Activated naive CD8-positive, alpha-beta T cell treated with anti-CD3 and anti-CD28 coated beads, Interleukin-2, amount 50 U/mL, for 16 hours (primary cell): ENCODE measurements at places on chromosomes 11 and 22.
A peak's percentile ranks its signal among the peaks of the same experiment; 100 is the strongest.

- no peak for DNase-seq
These were observed 13.3 kb upstream of the TP53I11 start for GRCh38 chr11:44963948-44964347.

GRCh38 chr11:120136356-120136755 is 1.6 kb downstream of the TRIM29 start:
- DNase-seq = no peak

GRCh38 chr11:23013509-23013908 is 153.2 kb upstream of the CCDC179 start:
- DNase-seq = no peak

- no peak for DNase-seq
These were observed 68.5 kb upstream of the OPCML start for GRCh38 chr11:133600786-133601185.

DNA sequence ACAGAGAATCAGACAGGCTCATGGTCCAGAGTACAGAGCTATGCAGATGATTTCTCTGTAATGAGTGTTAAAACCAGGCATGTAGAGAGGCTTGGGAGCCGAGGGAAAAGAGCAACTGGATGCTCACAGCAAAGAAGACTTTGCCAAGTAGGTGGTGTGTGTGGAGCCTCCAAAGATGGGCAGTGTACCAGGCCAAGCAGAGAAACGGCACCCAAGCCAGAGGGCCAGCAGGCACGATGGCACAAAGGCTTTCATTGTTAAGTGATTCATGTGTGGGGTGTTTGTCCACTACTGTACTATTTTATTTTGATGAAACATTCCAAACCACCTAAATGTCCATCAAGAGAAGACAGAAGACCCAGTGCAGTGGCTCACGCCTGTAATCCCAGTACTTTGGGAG is 11.1 kb downstream of the RANGAP1 start:
- no peak for DNase-seq

- DNase-seq = no peak
These were observed 32.6 kb downstream of the IGLL5 start for GRCh38 chr22:22920104-22920654.

DNA sequence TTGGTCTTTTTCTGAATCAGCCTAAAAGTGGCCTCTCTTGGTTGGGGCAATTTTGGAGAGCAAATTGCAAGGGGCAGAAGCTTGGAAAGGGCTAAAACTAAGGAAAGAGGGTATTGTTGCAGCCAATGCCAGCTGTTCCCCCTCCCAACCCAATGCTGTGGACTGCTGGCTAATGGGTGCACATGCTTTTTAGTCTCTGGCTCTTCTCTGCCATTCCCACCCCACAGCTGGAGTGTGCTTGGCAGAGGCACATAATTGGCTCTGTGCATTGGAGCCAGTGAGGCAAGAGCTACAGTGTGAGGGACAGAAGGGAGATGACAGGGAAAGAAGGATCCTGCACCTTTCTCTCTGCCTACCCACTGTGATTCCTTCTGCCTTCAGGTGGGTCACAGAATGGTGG is 140.0 kb downstream of the NECTIN1 start:
- DNase-seq = no peak

GRCh38 chr11:24496736-24497725 is at the start of gene LUZP2:
TSS of gene LUZP2 (plus strand) at chr11:24497053.
- no peak for DNase-seq

DNA sequence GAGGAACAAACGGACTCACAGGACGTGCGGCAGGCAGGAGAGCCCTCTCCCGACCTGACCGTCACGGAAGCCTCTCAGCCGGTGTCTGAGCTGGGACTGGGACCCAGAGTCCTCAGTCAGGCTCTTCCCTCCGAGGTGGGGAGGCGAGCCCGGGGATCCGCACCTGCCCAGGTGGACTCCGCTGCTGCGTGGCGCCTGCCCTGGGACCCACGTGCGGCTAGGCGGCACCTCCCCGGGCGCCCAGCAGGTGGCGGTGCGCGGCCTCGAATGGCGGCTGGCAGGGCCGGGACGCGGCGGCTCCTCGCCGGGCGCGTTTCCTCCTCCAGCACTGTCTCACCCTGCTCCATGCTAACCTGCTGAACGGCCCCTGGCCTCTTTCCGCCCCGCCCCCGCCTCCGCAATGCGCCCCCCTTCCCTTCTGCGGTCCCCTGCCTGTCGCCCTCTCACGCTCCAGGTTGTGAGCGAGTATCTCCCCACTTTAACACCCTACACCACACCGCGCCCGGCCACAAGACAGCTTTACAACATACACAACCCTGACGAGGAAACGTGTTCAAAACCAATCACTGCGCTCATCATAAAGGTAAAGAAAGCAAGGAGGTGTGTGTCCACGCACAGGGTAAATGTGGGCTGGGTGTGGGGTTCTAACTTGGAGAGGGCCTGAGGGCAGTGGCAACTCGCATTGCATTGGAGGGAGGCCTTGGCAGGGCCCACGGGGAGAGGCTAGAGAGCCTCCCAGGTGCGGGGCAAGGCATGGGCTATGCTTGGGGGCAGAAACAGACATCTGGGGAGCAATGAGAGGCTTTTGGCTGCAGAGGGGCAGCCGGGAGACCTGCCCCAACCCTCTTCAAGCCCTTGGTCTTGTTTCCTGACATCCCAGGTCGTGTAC is 25.9 kb upstream of the ATXN10 start:
- DNase-seq = peak; percentile 58

GRCh38 chr11:130638033-130638432 is 189.6 kb downstream of the ADAMTS15 start:
- no peak for DNase-seq

- no peak for DNase-seq
These were observed 98.8 kb downstream of the MPPED2 start for GRCh38 chr11:30487200-30487898.

DNA sequence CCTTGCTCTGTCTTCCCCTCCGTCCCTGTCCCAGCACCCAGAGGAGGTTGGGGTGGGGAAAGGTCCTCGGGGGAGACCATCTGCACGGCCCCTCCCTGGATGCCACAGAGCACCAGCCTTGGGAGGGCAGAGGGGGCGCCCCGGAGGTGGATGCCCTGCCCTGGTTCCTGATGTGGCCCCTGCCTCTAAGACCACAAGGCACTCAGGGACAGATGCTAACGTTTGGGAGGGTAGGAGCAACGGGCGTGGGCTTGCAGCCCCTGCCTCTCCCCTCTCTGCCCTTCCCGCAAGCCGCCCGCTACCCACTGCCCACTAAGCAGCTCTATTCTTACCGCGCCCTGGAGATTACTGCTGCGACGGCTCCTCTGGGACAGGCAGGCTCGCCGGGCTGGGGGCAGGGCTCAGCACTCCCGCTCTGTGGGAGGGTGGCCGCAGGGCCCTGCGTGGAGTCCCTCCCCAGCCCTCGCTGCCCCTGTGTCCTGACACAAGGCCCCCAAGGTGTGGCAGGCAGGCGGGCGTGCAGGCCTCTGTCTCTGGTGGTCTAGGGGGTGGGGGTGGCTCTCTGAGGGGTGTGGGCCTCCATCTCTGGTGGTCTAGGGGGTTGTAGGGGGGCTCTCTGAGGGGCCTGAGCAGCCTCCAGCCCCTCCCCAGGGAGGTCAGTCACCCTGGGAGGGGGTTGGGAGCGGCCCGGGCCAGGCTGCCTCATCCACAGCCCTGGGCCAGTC is 14.9 kb downstream of the BRSK2 start:
- DNase-seq = no peak

DNA sequence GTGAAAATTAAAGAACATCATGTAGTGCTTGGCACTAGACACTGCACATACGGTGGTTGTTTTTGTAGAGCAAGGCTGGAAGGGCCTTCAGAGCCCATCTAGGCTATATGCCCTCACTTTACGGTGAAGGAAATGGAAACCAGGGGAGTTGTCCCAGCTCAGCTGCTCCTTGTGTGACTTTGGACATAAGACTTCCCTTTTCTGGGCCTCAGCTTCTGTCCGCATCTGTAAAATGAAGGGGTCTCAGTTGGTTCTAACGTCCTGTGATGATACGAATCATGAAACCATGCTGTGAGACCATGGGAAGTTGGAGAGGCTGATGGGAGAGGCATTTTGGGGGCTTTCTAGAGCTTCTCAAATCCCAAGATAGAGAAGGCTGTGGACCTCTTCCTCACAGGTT is 4.7 kb downstream of the KCNE3 start:
- DNase-seq = no peak

DNA sequence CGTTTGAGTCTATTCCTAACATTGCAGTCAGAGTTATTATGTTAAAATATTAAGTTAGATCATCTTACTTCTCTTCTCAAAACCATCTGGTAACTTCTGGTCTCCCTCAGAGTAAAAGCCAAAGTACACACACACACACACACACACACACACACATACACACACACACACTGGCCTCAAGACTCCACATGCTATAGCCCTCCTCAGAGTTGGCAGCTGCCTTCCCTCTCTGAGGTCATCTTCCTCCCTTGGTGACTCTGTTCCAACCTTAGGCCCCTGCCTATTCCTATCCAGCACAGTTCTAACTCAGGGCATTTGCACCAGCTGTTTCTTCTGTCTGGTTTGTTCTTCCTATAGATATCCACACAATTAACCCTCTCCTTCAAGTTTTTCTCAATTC is 272.0 kb upstream of the SESN3 start:
- no peak for DNase-seq

DNA sequence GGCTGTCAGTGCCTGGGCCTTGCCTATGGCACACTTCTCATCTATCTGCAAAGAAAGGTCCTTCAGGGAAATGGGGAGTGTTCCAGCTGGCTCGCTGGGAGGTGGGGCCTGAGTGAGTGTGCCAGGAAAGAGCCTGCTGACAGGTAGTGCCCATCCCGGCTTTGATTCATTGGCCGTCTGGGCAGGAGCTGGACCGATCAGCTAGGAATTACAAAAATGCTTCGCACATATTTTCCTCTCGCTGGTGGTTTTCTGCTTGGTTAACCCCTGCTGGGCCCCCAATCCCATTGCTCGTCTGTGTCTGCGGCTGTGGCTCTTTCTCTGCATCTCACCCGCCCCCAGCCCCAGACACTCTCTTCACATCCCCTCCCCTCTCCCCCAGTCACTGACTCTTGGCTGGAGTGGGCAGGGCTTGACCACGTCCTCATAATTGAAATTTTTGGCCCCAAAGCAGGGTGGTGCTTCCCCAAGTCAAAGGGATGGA is 10.8 kb downstream of the LIF start:
- DNase-seq = no peak
